ENCODE measurements at places on chromosomes 13 and 19.

- DNase-seq = no peak
Measured at GRCh38 chr13:79511611-79512010, 30.7 kb downstream of the NDFIP2 start.

DNA sequence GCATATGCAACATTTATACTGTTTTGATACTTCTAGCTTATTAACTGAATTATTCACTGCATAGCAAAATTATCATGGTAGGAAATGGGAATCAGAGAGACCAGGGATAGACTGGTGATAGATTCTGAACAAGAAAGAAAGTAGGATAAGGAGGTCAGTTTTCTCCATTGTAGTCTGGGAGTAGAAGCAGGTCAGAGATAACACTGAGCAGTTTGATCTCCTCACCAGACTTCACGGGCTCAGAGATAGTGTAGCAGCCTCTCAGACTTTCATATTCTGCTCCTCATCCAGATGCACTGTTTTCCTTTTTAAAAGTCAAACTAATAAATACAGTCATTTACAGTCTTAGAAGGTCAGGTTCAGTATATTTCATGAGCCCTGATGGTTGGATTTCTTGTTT is 56.0 kb upstream of the MYO16 start:
- no peak for DNase-seq

DNA sequence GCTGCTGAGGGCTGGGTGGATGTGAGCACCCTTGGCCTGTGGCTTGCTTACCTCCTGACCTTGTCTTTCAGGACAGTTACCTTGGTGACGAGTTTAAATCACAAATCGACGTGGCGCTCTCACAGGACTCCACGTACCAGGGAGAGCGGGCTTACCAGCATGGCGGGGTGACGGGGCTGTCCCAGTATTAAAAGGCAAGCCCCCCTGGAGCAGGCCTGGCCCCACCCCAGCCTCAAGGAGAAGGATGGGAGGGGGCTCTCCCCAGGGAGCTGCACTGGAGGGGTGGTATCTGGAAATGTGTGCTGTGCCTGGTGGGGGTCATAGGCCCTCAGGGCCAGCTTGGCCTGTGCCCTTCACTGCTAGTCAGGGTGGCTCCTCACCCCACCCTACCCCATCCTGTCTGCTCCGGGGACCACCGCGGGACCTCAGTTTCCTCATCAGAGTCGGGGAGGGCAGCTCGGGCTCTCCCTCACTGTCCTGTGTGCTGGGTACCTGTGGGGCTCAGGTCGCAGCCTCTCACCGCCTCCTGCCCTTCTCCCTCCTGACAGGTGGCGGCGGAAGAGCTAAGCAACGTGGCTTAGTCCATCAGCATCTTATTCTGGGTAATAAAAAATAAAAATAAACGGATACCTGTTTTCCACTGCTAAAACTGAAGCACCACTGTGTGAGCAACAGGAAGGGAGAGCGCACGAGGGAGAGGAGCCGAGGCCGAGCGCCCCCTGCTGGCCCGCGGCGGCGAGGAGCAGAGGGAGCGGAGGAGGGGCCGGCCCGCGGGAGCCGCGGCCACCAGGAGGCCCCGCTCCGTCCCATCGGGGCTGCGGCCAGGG is 29.8 kb downstream of the CERS1 start:
- peak; percentile 44 for DNase-seq

DNA sequence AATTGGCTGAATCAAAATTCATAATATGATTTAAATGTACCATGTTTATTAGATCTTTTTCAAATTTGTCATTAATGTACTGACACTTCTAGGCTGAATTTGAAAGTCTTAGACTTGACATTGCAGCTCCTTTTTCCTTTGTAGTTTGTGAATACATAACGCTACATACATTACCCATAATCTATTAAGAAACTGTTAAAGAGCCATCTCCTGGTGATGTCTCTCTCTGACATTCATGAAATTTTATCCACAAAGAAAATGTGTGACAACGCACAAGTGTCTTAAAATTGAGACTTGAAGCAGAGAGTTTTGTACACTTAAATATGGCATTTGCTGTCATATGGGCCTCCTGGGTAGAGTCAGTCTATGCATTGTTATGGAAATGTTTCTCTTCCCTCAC is 320.2 kb upstream of the ARGLU1 start:
- DNase-seq = no peak

DNA sequence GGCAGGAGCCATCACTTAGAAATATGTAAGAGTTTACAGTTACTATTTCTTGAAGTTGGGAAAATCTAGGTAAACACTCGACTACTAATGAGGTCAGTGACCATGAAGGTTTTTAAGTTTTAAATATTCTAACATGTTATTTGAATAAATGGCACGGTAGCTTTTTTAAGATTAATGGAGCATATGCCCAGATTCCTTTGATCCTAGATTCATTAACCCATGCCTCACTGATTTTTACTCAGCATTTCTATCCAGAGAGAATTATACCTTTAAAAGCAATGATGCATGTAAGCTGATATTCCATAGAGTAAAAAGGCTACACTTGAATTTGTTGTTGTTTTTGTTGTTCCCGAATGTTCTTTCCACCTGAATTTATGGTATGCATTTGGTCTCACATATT is 541.4 kb downstream of the DACH1 start:
- DNase-seq = no peak

DNA sequence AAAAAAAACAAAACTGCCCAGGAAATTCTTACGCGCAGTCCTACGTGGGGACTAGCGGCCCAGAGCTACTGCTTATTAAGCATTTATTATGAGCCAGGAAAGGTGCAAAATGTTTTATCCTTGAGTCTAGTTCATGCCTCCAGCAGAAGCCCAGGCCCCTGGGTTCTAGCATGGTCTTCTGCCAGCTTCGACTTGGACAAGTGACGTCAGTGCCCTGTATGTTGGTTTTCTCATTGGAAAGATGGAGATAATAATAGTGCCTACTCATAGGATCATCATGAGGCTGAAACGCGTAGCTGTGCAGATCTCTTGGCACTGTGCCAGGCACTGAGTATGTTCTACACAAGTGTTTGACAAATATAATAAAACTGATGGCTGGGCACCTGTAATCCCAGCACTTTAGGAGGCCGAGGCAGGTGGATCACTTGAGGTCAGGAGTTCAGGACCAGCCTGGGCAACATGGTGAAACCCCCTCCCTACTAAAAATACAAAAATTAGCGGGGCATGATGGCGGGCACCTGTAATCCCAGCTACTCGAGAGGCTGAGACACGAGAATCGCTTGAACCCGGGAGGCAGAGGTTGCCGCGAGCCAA is 12.4 kb upstream of the SULT2B1 start:
- DNase-seq = no peak

Data from NT2/D1 (cell line).